Stimulated activated CD8-positive, alpha-beta memory T cell treated with anti-CD3 and anti-CD28 coated beads, Interleukin-4, amount 100 ng/mL, for 24 hours (primary cell): ENCODE measurements at places on chromosomes 12 and 14.

DNA sequence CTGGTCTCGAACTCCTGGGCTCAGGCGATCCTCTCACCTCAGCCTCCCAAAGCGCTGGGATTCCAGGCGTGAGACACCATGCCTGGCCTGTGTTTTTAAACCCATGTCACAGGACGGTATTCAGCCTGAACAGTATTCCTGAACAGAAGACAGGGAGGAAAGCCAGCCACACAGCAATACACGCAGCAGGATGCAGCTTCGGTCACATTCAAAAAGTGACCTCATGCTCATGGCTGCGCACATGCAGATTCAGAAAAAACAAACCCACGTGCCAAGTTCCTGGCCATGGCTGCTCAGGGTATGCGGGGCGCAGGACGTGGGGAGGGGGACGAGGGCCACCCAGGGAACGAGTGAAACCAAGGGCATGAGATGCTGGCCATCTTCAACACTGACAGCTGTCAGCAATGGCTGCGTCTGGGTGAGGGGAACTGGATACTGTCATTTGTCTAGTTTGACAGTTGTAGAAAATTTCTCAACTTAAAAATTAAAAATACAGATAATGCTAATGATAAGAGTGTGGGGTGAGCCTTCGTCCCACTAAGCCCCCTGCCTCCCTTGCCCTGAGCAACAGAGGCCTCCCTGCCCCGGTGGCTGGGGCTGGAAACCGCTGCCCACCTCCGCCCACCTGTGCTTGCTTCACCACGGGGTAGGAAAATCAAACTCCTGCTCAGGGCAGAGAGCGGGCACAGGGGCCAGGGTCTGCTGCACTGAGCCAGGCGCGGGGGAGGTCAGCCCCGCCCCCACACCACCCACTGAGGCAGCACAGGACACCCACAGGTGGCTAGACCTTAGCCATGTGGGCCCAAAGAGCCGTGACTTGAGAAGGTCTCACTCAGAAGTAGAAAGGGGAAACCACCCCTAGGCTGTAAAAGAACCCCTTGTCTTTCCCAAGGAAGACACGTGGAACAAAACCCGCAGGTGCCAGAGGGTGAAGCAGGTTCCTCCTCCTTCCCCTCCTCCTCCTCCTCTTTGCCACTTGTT lies 84.2 kb downstream of the SCARB1 start:
- DNase-seq: no peak

- DNase-seq: no peak
These were observed 1.2 kb upstream of the TRIM9 start for GRCh38 chr14:51095854-51096823.

DNA sequence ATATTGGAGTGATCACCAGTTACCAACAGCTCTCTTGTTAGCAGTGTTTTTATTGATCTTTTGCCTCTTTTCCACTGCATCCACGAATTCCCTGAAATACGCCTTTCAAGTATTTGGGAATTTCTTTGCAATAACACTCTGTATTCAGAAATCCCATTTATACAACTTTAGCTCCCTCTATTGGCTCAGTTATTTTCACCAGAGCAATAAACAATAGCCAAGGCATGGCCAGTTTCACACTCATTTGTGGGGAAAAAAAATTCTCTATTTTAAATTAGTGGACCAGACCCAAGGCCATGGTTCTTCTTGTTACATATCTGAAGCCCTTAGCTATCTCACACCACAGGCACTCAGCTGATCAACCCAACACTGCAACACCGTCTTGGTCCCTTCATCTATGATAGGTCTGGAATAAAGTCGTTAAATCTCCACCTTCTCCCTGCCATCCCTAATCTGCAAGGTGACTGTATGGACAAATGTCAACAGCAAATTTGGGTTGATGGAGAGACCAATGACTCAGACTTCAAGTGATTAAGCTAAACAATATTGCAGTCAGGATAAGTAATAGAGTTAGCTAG lies 92.4 kb upstream of the TMEM260 start:
- DNase-seq: no peak

DNA sequence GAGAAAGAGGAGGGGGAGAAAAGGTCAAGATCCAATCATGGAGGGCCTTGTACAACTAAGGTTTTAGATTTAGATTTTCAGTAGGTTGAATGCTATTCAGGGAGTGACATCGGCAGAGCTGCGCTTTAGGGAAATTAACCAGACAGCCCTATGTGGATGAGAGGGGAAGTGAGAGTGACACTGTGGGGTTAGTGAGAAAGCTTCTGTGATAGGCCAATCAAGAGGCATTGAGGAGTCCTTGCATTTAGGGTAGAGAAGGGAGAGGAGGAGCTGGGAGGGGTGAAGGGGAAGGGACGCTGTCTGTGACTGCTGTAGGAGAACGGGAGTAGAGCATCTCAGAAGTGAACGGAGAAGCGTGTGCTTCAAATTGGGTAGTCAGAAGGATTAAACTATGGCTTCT lies 3.4 kb downstream of the HSD17B6 start:
- no peak for DNase-seq

DNA sequence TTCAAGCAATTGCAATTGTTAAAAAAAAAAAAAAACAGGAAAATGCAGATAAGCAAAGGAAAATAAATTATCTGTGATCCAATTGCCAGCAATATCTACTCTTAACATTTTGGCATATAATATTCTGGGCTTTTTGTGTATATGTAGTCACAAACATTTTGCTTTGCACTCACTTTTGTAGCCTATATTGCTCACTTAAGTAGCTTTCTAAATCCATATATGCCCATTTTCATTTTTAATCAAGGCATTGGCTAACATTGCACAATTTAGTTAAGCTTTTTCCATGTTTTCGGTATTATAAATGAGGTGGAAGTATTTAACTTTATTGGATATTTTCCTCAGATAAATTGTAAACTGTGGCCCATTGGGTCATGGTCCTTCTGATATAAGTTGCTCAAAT lies 466.3 kb upstream of the ATP2B1 start:
- DNase-seq: no peak

DNA sequence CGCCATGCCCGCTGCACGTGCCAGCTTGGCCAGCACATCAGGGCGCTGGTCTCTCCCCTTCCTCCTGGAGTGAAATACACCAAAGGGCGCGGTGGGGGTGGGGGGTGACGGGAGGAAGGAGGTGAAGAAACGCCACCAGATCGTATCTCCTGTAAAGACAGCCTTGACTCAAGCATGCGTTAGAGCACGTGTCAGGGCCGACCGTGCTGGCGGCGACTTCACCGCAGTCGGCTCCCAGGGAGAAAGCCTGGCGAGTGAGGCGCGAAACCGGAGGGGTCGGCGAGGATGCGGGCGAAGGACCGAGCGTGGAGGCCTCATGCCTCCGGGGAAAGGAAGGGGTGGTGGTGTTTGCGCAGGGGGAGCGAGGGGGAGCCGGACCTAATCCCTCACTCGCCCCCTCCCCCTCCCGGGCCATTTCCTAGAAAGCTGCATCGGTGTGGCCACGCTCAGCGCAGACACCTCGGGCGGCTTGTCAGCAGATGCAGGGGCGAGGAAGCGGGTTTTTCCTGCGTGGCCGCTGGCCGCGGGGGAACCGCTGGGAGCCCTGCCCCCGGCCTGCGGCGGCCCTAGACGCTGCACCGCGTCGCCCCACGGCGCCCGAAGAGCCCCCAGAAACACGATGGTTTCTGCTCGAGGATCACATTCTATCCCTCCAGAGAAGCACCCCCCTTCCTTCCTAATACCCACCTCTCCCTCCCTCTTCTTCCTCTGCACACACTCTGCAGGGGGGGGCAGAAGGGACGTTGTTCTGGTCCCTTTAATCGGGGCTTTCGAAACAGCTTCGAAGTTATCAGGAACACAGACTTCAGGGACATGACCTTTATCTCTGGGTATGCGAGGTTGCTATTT lies 914 bp upstream of the CCND2 start:
- peak; percentile 80 for DNase-seq

- no peak for DNase-seq
These were observed 15.5 kb downstream of the MORN3 start for GRCh38 chr12:121653999-121654398.

DNA sequence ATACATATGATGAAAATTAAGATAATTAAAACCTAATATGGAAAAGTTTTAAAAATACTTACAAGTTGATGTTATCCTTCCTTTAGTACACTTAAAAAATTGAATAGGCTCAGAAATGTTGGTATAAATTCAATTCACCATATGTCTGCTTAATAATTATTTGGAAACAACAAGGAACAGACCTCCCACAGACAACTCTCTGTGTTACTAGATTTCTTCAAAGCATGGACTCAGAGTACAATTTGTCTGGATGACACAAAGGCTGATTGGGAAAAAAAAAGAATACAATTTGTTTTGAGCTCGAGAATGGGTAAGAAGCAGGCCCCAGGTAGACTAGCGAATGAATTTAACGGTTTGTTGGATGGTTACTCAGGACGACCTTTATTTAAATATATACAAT lies 48.9 kb upstream of the BTG1 start:
- no peak for DNase-seq

DNA sequence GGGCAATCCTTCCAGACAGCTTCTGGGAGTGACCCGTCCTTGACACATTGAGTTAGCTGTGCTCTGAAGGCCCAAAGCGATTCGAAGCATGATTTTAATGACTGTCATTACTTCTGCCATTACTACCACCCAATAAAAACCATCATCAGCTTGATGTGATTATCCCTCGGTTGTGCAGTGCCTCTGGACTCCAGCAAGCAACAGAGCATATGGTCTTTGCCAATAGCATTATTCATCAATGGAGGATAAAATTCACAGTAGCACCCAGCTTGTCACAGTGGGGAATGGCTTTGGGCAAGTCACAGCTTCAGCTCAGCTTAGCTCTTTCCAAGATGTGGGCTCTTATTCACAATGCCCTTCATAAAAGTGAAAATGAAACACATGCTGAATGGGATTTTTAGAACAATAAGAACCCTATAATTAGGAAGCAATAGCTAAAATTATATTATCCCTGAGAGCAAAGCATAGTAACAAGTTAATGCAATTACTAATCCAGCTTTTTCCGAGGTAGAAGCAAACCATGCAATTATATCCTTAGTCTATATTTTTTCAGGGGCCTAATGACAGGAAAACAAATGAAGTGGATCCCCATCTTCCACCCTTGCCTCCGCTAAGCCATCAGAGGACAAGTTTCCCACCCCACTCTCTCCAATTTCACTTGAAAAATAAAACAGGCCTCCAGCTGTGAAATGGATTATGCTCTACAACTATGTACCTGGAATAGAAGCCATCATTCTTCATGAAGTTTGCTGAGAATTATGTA lies 163.0 kb upstream of the EEA1 start:
- no peak for DNase-seq

DNA sequence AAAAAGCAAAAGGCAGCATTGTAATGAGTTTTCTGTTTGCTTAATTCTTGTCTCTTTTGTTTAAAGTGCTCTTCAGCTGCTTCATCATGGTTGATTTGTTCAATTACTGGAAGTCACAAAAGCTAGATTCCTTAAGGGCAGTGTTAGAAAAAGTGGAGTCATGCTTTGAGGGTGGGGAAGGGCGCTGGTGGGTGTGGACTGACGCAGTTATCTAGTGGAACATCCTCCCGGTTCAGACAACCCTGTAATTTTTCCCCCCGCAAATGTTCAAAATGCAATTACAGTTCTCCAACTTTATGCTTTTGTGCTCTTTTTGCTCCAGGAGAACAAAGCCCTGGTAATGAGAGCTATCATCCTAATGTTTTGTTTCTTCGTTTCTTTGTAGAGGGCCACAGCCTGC lies 2.1 kb downstream of the AKAP6 start:
- no peak for DNase-seq

- no peak for DNase-seq
These were observed at the start of gene PLD4 for GRCh38 chr14:104924421-104925213. TSS of gene PLD4 (plus strand) at chr14:104924879. CDS start at chr14:104927141, 2,262 bp downstream.

- DNase-seq: no peak
These were observed 158.8 kb downstream of the TMTC3 start for GRCh38 chr12:88300931-88301330.

DNA sequence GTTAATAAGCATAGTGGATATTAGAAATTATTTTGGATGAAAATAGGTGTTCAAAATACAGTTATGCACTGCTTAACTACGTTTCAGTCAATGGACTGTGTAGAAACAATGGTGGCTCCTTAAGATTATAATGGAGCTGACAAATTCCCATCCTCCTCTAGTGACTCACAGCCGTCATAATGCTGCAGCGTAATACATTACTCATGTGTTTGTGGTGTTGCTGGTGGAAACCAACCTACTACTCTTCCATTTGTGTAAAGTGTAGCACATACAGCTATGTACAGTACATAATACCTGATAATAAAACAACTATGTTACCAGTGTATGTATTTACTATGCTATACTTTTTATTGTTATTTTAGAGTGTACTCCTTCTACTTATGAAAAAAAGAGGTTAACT lies 111.2 kb upstream of the TMCC3 start:
- no peak for DNase-seq

DNA sequence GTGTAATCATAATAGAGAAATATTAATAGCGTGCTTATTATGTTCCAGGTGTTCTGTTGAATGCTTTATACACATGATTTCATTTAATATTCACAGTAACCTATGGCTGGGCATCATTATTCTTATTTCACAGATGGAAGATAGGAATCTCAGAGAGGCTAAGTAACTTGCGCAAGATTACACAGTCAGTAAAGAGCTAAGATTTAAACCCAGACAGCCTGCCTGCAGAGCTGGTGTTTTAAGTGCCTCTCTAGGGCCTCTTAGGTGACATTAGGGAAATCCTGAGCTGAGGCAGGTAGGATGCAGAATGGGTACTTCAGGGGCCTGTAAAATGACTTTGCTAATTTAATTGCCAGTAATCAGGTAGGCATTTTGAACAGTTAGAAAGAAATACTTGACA lies 18.5 kb upstream of the BHLHE41 start:
- DNase-seq: no peak
